ENCODE measurements at places on chromosomes 12 and 14. TPM values are rescaled to one million over a fixed set of nuclear protein-coding genes. Genes with fewer than 3 reads are reported as not detected.

DNA sequence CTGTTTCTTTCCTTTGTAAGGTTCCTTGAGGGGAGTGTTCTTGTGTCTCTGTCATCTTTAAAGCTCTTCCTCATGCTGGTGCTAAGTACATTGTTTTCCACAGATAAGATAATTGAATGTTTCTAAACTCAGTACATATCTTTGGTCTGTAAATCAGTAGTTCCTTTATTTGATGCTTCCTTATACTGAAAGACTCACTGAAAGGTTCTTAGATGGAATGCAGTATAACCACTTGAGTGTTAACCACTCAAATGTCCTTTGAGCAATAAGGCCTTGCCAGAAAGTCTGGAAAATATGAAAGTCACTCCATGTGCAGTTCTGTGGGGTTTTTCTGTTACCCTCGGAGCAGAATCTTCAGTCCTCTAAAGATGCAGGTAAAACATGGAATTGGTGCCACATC is 23.0 kb upstream of the RNU6-8 start:
- no peak for DNase-seq

DNA sequence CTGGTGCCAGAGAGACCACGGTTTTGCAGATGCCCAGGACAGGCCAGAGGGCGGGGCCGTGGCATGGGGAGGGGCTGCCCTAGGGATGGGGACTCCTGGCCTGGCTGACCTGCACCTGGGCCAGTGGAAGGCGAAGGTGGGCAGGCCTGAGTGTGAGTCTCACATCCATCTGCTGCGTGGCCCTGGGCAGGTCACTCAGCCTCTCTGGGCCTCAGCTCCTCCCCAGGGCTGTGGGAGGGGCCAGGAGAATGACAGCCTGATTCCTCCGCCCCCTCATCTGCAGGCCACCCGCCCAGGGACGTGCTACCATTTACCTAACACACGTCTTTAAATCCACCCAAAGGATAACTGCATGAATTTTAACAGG is 90.9 kb downstream of the GALNT9 start:
- no peak for DNase-seq

DNA sequence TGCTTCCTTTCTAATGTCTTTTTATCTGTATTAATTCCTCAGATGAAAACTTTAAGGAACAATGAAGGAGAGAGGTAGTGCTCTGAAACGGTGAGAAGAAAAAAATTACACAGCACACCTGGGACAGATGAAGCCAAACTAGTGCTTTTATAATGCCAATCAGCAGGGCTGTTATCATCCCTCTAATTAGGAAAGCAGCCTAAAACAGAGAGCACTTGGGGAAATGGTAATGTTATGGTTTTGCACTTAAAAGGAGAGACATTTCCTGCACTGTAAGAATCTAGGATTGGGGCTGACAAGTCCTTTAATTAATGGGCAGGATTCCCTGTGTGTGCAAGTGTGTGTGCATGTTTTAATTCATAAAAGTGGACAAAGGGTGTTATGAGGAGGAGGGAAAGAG is 4.8 kb upstream of the LMO3 start:
- no peak for DNase-seq

- no peak for DNase-seq
Observed at GRCh38 chr12:41680155-41680554, 464.5 kb downstream of the GXYLT1 start.

DNA sequence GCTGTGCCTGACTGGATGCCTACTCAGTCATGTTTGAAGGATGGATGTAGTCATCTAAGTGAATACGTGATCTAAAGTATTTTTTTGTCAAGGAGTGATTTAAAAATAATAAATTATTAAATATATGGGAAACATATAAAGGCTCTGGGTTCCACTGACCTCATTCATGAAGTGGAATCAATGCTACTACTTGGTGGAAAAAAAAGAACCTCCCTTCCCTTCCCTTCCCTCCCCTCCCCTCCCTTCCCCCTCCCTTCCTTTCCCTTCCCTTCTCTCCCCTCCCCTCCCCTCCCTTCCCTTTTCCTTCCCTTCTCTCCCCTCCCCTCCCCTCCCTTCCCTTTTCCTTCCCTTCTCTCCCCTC is 162.7 kb downstream of the ESRRB start:
- no peak for DNase-seq

GRCh38 chr14:69349091-69349777 is 48.9 kb downstream of the ERH start:
- DNase-seq = no peak

DNA sequence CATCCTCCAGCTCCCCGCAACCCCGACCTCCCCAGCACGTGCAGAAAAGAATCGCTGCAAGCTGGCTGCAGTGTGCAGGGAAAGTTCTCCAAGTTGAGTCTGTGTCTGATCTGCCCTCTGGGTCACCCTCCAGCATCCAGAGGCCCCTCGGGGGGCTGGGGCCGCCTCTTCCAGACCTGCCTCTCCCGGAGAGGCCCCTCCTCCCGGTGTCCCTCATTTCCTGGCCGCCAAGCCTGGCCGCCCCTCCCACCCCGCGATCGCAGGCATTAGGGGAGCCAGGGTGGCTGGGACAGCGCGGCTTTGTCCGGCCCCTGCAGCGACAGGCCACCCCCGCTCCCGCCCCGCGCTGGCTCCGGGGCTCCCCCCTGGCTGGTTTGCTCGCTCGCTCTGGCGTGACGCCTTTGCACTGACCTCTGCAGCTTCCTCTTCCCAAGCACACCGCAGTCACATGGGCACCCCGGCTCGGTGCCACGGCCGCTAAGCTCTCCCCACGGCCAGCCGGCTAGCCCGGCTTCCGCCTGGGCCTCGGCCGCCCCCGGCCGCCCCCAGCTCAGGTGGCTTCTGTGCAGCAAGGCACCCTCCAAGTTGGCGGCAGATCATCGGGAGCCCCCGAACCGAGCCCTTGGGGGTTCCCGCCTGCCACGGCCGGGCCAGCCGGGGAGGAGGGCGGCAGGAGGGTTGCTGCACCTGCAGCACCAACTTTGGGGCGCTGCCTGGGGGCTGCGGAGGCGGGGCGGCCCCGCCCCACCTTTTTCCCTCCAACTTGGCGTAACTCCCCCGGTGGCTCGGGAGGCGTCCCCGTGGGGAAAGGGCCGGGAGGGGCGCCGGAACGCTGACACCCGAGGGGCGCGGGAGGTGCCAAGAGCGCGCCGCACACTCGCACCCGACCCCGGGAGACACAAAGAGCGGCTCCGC is 43.7 kb downstream of the KDM2B start:
- DNase-seq = peak; percentile 25

DNA sequence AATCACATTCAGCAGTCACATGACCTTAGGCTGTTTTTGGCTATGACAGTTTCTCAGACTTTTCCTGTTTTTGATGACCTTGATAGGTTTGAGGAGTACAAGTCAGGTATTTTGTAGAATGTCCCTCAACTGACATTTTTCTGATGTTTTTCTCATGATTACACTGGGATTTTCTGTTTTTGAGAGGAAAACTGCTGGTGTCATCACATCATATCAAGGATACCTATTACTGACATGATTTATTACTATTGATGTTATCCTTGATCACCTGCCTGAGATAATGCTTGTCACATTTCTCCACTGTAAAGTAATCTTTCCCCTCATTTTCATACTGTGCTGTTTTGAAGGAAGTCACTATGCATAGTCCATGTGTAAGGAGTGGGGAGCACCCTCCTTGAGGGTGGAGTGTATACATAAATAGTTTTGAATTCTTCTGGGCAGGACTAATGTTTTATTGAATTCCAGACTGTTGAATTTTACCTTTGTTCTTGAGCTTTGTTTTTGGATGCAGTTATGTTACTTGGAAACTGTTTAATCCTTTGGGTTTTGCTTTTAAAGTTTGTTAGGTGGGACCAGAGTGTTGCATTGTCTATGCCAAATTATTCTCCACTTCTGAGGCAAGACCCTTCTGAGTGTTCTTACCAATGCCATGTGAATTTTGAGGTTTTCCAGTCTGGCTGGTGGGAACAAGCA is 444.5 kb upstream of the FAR2 start:
- peak; percentile 38 for DNase-seq

DNA sequence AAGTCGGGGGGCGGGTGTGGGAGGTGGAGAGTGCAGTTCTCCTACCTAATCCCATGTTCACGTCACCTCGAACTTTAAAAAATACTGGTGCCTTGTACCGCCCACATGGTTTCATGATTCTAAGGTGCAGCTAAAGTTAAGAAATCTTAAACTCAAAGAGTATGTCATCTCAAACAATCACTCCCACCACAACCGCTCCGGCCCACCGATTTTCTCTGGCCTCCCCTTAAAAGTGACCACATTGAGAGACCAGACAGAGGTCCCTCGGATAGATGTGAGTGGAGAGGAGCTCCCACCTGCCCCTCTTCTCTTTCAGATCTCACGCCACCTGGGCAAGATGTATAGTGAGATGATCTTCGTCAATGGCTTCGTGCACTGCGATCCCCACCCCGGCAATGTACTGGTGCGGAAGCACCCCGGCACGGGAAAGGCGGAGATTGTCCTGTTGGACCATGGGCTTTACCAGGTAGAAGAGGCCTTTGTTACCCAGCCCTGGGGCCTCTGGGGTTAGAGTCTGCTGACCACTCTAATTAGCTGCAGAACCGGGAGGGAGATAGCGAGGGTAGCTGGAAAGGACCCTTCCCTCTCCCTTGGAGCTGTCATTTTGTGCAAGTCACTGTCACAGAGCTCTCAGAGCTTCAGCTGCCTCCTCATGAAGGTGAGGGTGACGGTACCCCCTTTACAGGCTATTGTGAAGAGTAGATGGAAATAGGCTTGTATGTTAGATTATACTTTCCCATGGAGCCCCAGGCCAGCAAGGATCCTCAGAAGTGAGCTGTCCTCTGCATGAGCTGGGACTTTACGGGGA is 124.4 kb downstream of the ADCK1 start:
- DNase-seq = no peak

- peak; percentile 99 for DNase-seq
Observed at GRCh38 chr14:64726585-64726890, 22.3 kb downstream of the PLEKHG3 start.

- no peak for DNase-seq
Observed at GRCh38 chr12:26874501-26875296, 41.7 kb upstream of the ITPR2 start.

DNA sequence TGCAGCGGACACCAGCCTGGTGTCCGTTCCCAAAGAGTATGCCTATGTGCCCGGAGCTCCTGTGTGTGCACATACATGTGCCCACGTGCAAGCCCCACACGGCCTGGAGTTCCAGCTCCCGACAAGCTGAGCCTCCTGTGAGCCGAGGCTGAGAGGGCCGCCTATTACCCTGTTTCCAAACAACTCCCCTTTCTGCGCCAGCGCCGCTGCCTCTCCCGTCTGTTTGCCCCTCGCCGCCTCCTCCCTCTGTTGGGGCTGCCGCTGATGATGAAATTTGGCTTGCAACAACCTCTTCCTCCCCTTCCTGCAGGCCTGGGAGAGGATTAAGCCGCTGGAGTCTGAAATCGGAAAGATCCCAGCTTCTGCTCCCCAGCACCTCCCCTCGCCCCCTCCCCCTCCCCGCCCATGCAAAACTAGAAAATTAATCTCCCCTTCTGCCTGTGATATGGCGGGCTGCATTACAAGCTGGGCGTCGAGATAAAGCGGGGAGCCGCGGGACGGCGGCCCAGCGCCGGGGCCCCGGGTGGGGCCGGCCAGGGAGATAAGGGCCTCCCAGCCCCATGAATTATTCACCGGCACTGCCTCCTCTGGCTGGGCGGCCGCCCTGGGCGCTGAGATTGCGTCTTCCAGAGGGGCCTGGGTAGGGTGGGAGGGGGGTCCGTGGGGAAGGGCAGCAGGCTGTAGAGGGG is 6.8 kb upstream of the ASIC1 start:
- no peak for DNase-seq

DNA sequence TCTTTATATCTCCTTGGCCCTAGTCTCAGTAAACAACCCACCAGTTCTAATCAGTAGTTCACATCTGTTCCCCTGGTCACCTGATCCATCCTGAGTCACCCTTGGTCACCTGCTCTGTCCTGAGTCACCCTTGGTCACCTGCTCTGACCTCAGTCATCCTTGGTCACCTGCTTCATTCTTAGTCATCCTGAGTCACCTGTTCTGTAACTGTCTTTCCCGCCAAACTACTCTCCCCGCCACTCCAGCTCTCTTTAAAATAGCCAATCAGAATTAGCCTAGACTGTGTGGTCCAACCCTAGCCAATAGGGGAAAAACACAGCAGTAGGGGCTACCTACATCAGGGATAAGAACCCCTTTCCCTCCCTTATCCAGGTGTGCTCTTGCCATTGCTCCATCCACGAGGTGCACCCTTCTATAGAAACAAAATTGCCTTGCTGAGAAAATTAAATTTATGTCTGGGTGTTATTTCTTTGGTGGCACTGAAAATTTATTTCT is 245.4 kb upstream of the DIO3 start:
- DNase-seq = peak; percentile 6

- DNase-seq = no peak
Observed at GRCh38 chr14:98278800-98279199, 993.2 kb downstream of the BCL11B start.

DNA sequence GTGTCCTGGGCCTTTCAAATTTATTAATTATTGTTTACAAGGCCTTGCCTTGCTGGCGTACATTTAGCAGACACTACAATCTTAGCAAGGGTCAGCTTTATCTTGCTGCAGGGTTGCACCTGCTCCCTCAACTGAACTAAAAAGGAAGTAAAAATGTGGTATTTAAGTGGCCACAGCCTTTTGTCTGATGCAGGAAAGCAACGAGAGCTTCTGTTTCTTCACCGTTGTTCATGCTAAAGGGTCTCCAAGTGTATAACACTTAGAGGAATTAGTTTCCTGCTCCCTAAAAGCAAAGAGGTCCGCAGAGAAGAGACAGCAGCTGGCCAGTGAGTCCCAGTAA is 62.8 kb upstream of the EGLN3 start:
- DNase-seq = no peak

- DNase-seq = no peak
Observed at GRCh38 chr14:81392976-81393643, 7.0 kb downstream of the STON2 start.

- DNase-seq = peak; percentile 74
Observed at GRCh38 chr14:70882776-70883492, 24.3 kb upstream of the PCNX1 start.

- peak; percentile 5 for DNase-seq
Observed at GRCh38 chr12:108119126-108119973, 9.7 kb upstream of the WSCD2 start.

- DNase-seq = no peak
Observed at GRCh38 chr12:40271981-40272664, 47.3 kb downstream of the LRRK2 start.

- no peak for DNase-seq
Observed at GRCh38 chr14:23112359-23113178, 6.5 kb downstream of the CEBPE start.

- no peak for DNase-seq
Observed at GRCh38 chr12:110165540-110166159, 41.5 kb downstream of the IFT81 start.

- no peak for DNase-seq
Observed at GRCh38 chr12:61758661-61759060, 501.5 kb upstream of the USP15 start.

- DNase-seq = no peak
Observed at GRCh38 chr14:26380637-26381036, 217.2 kb downstream of the NOVA1 start.

- no peak for DNase-seq
Observed at GRCh38 chr12:88243982-88244381, 101.9 kb downstream of the TMTC3 start.

Gene ARMH4
- total RNA-seq = 3.3 TPM

Gene KRT77
- under 0.01 TPM for total RNA-seq

Gene SLC17A8
- not detected for total RNA-seq

Gene CFAP54
- total RNA-seq = 1.5 TPM

Gene CLEC2D
- total RNA-seq = 3.8 TPM

Gene PRICKLE1
- total RNA-seq = 10.1 TPM

Gene CLEC7A
- total RNA-seq = not detected

Gene TEX52
- not detected for total RNA-seq

Gene RHOF
- total RNA-seq = 4.4 TPM

Gene AKAP3
- 1.1 TPM for total RNA-seq

Gene KRT1
- total RNA-seq = not detected

Gene TMEM119
- total RNA-seq = 1.0 TPM

Gene INTS13
- total RNA-seq = 25.0 TPM

Gene MYO1A
- not detected for total RNA-seq

Data from mammary epithelial cell (primary cell).